ENCODE measurements at places on chromosomes 7 and 10. TPM values are rescaled to one million over a fixed set of nuclear protein-coding genes. Genes with fewer than 3 reads are reported as not detected.

GRCh38 chr7:150955519-150956394 lies 22.4 kb downstream of the KCNH2 start:
- DNase-seq = no peak
- no peak overlapping the region for H3K4me3 ChIP-seq
- H3K27ac ChIP-seq = no peak overlapping the region
- no peaks in the 10 kb centered on the region for H3K36me3 ChIP-seq
- no peaks in the 10 kb centered on the region for H3K4me1 ChIP-seq

DNA sequence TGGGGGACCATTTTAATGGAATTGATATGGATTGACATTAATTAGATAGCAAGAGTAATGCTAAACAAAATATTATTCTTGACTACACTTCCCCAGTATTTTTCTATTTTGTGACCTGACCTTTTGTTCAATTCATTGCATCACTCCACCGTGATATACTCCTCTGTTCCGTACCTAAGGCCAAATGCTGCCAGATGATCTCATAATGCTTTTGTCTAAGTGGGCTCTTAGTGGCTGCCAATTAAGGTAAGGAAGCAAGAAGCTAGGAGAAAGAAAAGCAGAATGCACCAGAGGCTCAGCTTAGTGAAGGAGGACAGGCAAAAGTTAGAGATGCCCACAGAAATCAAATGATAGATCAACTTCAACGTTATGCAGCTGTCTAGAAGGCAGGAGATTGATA lies 36.4 kb downstream of the FEZF1 start:
- H3K4me1 ChIP-seq = no peaks in the 10 kb centered on the region
- no peak overlapping the region for H3K4me3 ChIP-seq
- H3K27ac ChIP-seq = no peak overlapping the region
- no peaks in the 10 kb centered on the region for H3K36me3 ChIP-seq
- DNase-seq = no peak
- no peaks in the 10 kb centered on the region for H3K27me3 ChIP-seq

DNA sequence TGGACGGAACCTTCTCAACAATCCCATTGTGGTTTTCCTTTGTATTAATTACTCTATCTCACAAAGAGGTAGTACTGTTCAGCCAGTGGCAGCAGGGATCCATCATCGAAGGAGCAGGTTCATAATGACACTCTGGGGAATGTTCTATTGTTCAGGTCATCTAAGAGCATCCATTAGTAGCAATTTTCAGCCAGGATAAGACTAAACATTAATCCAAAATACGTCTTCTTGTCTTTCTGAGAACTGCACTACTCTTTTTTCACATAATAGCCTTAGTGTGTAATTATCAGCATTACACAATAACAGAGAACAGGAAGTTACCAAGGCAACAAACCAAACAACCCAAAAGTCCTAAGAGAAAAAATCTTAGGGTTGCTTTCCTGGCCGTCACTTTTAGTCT lies 259.5 kb upstream of the VWC2 start:
- no peak overlapping the region for H3K27ac ChIP-seq
- no peaks in the 10 kb centered on the region for H3K27me3 ChIP-seq
- H3K36me3 ChIP-seq = no peaks in the 10 kb centered on the region
- no peaks in the 10 kb centered on the region for H3K4me1 ChIP-seq
- DNase-seq = no peak

DNA sequence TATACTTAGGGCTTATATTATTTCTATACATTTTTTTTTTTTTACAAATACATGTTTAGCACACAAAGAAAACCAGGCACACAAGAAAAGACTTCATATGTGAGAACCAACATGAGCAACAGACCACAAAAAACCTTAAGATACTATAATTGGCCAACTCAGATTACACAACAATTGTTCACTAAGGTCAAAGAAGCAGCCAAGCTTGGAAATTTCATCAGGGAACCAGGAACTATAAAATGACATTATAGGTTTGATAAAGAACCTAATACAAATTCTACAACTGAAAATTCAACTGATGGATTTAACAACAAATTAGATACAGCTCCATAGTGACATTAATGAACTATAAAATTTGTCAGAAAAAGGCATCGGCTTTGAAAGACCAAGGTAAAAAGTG lies 4.4 kb upstream of the LUC7L2 start:
- H3K4me3 ChIP-seq = no peak overlapping the region
- DNase-seq = no peak
- no peaks in the 10 kb centered on the region for H3K4me1 ChIP-seq
- peaks cover 37% of the 10 kb centered on the region for H3K36me3 ChIP-seq
- H3K27me3 ChIP-seq = no peaks in the 10 kb centered on the region
- H3K27ac ChIP-seq = no peak overlapping the region

GRCh38 chr10:63582690-63583089 lies 61.5 kb downstream of the REEP3 start:
- no peak overlapping the region for H3K27ac ChIP-seq
- DNase-seq = no peak
- H3K36me3 ChIP-seq = peaks cover 9% of the 10 kb centered on the region
- no peak overlapping the region for H3K4me3 ChIP-seq
- H3K4me1 ChIP-seq = no peaks in the 10 kb centered on the region
- H3K27me3 ChIP-seq = no peaks in the 10 kb centered on the region

- H3K27me3 ChIP-seq = no peaks in the 10 kb centered on the region
- H3K4me1 ChIP-seq = peaks cover 24% of the 10 kb centered on the region
- DNase-seq = no peak
- H3K27ac ChIP-seq = no peak overlapping the region
- peaks cover 10% of the 10 kb centered on the region for H3K36me3 ChIP-seq
These were observed 30.6 kb downstream of the MAPK8 start for GRCh38 chr10:48336978-48337599.

DNA sequence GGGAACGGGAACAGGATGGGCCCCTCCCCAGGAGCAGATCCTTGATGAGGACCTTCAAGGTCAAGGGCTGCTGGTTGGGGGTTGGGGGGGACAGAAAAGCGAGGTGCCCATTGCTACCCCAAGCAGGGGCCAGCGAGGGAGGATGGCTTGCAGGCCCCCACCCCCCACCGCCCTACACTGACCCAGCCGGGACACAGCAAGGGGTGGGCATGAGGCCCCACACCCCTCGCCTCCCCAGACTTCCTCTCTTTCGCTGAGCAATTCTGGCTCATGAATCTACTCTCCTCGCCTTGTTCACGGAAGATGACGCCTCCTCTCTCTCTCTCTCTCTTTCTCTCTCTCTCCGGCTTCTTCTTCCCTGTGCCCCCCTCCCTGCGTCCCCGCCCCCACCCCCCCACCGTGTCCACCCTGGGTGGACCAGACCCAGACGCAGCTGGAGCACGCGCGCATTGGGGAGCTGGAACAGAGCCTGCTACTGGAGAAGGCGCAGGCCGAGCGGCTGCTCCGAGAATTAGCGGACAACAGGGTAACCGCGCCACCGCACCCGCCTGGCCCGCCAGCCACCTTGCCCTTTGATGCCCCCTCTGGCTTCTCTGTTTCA lies 81.1 kb upstream of the GTF2IRD1 start:
- H3K4me1 ChIP-seq = no peaks in the 10 kb centered on the region
- no peak overlapping the region for H3K27ac ChIP-seq
- no peak overlapping the region for H3K4me3 ChIP-seq
- H3K27me3 ChIP-seq = no peaks in the 10 kb centered on the region
- no peak for DNase-seq

Gene PDE6C
- not detected for total RNA-seq

Gene CABCOCO1
- not detected for total RNA-seq

Gene H2BK1
- not detected for total RNA-seq

Measured in Calu3 (cell line).